Stimulated activated CD8-positive, alpha-beta memory T cell treated with anti-CD3 and anti-CD28 coated beads, Interleukin-4, amount 100 ng/mL, for 1 hour (primary cell): ENCODE measurements at places on chromosomes 1 and 21.

DNA sequence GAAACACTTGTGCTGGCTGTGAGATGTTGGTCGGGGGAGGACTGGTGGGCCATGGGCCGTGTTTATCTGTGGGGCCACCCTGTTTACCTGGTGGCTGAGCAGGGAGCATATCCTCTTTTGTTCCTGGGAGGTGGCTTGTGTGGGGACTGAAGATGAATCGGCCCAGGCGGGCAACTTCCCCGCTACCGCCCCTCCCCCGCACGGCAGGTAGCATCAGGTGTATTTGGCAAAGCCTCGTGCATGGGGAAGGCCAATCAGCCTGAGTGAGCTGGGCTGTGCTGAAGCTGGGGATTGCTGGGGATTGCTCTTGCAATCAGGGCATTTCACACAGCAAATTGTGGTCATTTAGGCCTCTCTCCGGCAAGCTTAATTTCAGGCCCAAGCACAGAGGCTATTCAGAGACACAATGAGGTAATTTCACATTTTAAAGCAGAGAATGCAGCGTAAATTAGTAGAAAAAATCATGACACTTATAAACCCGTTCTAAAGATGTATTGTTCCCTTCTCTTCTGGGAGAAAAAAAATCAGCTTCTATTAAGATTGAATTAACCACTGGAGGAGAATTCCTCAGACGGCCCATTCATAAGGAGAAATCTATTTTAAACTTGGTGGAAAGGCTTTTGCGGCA is 197.7 kb upstream of the POU3F1 start:
- no peak for DNase-seq

- no peak for DNase-seq
Measured at GRCh38 chr1:239725933-239726332, 339.6 kb downstream of the CHRM3 start.

- DNase-seq = no peak
Measured at GRCh38 chr1:32239790-32240139, 7.3 kb upstream of the FAM167B start.

GRCh38 chr1:177981200-177981599 is 11.3 kb upstream of the SEC16B start:
- DNase-seq = no peak

DNA sequence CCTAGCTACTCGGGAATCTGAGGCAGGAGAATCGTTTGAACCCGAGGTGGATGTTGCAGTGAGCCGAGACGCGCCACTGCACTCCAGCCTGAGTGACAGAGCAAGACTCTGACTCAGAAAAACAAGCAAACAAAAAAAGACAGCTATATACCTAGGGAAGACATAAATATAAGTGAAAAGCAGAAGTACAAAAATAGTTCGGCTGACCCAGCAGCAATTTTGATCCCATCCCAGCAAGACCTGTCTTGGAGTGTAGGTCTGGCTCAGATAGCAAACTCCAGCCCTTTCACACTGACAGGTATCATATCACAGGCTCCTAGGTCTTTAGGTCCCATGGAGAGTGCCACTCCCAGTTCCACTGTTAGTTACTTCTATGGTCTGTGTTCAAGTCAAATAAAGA is 14.6 kb downstream of the MTX1 start:
- DNase-seq = no peak

DNA sequence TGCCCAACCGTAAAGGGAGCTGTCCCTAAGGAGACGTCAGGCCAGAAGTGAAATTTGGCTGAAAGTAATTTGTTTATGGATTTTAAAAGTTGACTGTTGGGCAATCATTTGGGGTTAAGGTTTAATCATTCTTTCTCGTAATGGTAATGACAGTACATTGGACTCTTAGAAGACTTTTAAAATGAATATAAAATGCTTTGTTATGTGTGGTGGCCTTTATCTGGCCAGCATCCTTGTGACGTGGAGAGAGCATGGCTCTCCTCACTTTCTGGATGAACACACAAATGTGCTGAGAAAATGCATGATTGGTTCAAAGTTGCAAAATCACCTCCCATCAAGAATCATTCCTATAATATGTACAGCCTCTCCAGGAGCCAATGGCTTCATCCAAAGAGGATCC is 160.2 kb downstream of the DHRS3 start:
- no peak for DNase-seq

DNA sequence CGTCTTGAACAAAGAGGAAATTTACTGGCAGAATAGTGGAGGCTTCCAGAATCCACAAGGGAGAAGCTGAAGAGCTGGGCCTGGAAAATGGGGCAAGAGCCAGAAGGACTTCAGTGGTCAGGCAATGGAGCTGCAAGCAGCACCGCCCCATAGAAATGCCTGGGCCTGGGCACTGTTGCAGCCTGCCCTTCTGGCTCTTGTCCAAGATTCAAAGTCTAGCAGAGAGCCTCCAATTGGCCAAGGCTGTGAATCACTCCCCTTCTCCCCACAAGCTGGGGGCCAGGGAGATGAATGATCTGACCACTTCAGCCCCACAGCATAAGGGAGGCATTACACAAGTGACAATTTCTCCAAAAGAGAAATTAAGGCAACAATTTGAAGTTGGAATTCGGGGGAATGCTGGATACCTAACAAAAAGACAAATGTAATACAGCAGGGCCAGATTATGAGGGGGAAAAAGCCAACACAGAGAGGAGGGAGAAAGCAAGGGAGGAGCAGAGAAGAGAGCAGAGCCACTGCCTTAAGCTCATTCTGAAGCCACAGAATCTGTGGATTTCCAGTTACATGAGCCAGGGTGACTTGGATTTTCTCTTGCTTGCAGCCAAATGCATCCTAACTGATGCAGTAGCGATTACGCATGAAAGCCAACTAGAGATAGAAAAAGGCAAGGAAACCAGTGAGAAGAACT is 80.3 kb downstream of the LRIG2 start:
- no peak for DNase-seq

DNA sequence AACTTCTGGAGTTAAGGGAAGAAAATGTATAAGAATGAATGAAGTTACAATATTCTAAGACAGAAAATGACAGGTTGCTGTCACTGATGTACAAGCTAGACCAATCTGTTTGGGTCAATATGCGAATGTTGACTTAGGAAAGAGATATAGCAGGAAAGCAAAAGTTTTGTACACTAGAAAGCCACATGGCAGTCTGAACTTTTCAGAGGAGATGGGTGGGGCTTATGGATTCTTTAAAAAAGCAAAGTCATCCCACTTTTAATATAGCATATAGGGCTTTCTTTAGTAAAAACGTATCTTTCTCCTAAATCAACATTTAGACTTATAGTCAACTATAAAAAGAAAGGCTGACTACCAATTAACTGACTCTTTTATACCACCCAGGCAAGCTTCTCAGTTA is 381.2 kb downstream of the PTPRC start:
- DNase-seq = no peak

- DNase-seq = no peak
Measured at GRCh38 chr1:109438798-109439297, 12.6 kb upstream of the PSMA5 start.

GRCh38 chr1:202234331-202235002 is 40.9 kb downstream of the LGR6 start:
- no peak for DNase-seq

- no peak for DNase-seq
Measured at GRCh38 chr1:21520899-21521716, 11.9 kb downstream of the ALPL start.

DNA sequence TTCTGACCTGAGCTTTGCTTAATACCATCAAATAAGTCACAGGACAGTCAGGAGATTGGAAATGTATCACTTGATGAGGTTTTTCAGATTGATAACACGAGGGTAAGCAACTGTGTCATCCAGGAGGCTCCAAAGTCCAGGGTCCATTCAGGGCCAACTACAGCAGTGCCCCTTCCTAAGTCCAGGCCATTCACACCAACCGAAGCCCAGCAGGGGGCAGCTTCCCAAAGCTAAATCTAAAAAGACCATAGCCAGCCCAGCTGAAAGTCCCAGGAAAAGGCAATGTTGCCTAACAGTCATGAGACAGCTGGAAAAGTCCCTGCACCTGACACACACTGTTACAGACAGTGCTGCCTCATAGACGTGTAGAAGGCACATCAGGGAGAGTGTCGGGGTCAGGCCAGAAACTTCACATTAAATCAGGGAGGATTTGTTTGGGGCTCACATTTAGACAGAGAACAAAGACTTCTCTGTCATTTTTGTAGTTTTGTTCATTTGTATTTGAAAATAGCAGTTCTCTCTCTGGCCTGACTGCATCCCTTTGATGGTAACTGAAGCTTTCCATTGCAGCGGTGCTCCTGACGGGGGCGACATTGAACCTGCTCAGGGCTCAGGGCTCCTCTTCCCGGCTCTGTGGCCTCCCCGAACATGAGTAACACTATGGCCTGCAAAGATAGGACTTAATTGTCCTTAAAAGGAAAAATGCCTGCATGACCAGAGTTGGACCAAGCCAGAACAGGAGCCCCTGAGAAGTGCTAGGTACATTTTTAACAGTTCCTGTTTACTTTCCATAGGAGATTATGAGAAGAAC is 200.4 kb downstream of the NRIP1 start:
- no peak for DNase-seq

DNA sequence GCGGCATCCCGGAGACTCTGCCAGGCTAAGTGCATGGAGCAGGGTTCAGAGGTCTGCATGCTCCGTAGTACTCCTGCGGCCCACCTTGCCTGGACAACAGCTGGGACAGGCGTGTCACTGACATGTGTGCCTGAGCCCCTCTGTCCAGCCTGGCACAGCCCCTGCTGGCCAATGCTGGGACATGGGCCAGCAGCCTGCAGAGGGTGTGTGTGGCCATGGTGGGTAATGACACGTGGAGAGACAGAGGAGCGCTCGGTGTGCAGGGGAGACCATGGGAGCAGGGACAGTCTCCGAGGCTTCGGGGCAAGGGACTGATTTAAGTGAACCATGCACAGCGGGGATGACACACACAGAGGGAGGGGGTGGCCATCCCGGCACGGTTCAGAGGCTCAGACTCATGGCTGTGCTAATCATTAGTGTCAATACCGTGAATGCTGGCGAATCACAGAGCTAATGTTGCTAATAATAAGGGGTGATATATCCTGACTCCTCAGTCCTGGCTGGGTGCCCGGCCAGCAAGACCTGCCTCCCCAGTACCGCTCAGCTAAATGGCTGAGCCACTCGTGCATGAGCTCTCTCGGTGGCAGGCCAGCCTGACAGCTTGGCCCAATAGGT is 41.5 kb downstream of the IGSF21 start:
- no peak for DNase-seq

GRCh38 chr1:66069976-66070876 is 277.5 kb downstream of the PDE4B start:
- DNase-seq = no peak

DNA sequence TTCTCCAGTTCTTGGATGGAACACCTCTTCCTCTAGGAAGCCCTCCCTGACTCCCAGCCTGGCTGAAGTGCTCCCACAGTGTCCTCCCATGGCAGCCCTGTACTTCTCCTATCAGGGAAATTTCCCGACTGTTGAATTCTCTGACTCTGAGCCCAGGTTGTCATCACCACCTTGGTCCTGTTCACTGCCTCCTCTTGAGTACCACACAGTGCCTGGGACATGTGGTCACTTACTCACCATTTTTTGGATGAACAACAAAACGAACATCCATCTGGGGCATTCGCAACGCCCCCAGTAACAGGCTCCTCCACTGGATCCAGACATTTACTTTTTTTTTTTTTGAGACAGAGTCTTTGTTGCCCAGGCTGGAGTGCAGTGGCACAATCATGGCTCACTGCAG is 37.4 kb downstream of the CHD5 start:
- DNase-seq = no peak

- DNase-seq = no peak
Measured at GRCh38 chr1:119027759-119028158, 39.6 kb upstream of the TBX15 start.

DNA sequence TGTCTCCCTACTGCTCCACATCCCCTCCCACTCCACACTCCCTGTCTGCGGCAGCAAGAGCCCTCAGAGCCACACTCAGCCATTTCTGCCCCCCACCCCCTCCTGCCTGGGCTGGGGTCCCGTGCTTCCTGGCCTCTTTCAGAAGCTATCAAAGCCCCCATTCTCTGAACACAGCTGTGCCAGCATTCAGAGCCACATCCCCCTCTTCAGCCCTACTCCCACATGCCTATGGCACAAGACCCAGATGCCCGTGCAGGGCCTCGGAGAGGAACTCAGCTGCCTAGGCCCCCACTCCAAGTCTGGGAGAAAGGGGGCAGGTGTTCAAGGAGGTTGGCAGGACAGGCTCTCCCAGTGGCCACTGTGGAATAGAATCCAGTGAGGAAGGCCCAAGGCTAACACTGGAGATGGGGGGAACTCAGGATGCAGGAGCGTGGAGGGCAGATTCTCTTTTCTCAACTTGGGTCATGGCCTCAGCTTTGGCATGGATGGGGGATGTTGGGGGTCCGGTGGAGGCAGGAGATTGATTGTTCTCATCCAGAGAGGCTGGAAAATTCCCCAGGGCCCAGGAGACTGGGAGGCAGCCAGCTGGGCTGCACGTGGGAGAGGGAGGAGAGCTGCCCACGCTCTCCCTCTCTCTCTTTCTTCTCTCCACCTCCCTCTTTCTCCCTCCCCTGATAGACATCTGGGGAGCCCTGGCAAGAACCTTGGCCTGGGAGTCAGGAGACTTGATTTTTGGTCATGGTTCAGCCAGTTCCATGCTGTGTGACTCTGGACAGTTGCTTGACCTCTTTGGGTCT is 3.5 kb upstream of the BCAN start:
- no peak for DNase-seq

DNA sequence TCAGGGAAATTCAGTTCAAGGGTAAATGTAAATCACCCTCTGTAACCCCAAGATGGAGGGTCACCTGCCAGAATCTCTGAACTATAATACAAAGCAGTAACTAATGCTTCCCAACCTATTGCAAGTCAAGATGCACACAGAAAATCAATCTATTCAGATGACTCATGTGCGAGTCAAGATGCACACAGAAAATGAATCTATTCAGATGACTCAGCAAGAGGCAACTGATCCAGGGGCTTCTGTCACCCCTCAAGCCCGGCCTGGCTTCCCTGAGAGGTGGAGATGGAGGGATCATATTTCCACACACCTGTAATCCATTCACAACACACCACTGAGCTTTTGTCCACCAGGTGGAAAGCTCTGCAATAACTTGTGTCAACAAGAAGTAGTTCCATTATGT is 17.4 kb upstream of the HIVEP3 start:
- DNase-seq = no peak
